ENCODE measurements at places on chromosomes 6 and 20.

GRCh38 chr6:100553243-100553642, 88.5 kb upstream of the SIM1 start:
- no peak for DNase-seq

- DNase-seq: no peak
Observed at GRCh38 chr6:28209753-28210535, 15.1 kb upstream of the ZSCAN9 start.

DNA sequence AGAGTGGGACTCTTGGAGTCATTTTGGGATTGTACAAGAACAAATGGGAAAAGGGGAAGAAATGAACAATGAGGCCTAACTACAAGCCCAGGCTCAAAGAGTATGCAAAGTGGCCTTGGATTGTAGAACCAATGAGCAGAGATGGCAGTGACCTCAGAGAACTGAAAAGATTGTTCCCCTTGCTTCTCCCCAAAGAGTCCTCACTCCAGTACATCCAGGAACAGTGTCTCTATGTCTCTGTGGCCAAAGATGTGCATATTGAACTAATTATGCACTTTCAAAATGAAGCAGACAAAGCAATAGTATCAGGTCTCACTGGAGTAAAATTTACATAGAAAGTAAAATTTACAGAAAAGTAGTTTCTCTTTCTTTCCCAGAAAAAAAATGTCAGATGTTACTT, 81.0 kb downstream of the SMLR1 start:
- DNase-seq: no peak

DNA sequence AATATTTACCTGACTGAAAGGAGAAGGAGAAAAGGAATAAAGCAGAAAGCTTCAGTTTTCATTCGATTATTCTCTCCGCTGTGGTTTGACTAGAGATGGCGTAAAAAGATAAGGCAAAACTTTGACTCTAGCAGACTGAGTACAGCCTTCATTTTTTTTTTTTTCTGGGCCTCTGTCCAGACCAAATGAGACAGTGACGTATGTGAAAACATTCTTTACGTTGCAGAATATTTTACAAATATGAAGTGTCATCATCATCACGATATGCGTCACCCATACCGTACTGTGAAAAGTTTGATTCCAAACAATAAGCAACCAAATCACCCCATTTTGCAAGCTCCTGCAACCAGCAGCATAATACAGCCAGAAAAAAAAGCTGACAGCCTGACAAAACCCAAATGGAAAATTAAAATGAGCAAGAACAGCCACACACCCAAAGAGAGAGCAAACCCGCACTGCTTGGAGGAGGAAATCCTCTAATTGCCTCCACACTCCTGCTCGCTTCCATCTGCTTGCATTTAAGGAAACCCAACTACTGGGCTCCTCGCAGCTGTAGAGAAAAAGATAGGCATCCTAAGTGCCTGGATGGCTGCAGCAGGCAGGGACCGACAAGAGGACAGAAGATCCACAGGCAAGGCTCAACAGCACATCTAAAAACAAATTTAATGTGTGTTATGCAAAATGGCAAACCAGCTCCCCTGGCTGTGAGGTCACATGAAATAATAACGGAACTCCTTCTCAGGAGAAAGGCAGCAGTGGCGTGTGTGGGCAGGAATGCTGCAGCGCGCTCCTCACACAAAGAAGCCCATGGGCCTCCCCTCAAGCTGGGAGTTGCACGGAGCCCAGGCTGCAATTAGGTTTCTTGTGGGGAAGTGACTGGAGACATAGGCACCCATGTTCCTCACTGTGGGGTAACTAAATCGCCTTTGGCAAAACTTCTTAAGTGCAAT, 113.1 kb downstream of the FYN start:
- DNase-seq: no peak

DNA sequence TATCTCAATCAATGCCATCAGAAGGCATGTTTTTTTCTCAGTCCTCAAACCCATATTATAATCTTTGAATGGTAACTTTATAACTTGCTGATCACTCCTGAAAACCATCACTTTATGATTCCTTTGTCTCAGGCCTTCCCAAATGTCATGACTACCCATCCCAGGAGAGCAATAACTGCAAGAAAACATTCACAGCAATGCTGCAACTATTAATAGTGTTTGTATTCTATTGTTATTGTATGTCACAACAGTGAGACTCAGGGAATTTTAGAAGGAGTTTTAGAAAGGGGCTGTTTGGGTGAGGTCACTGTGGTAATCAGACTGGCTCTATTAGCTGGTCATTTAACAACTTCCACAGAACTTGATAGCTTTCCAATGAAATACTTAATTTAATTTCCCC, 301.4 kb upstream of the TBX18 start:
- DNase-seq: no peak

- DNase-seq: no peak
Observed at GRCh38 chr20:36318166-36318565, 12.0 kb downstream of the DLGAP4 start.
